Anterior cingulate cortex (tissue), 58 donors: ENCODE measurements at places on chromosomes 7 and 10.

GRCh38 chr7:96361116-96361857 lies 39.4 kb upstream of the SLC25A13 start:
- DNase-seq, result no peak

DNA sequence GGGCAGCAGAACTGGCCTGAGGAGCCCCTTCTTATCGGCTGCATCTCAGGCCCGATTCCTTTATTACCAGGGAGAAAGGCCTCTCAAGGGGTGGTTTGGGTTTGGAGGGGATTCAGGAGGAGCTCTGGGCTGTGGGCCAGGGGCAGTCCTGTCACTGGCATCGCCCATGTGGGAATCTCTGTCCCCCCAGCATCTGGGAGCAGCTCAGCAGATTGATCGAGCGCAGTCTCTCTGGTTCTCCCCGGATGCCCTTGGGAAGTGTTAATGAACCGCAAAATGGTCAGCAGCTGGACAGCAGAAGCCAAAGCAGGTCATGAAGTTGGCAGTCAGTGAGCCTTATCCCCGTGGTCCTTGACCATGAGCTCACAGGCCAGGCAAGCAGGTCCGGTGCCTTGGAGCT lies 104.4 kb upstream of the ANLN start:
- no peak for DNase-seq

GRCh38 chr7:142919656-142920055 lies 13.9 kb downstream of the TRPV5 start:
- no peak for DNase-seq

DNA sequence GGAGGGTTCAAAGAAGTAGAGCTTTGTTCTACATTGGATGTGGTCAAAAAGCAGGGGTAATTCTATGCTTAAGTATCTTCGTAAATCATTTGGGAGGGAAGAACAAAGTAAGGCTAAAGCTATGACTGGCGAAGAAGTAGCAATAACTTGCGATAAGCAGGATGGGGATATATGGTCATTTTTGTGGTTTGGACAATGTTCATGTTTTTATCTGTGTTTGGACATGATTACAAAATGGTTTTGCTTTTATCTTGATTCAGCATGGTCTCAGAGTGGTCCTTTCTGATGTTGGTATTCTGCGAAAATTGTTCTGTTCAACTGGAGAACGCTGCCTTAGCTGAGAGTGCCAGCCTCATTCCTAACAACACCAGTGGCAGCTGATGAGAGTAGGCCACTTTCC lies 208.8 kb downstream of the SEMA3A start:
- no peak for DNase-seq

- no peak for DNase-seq
Observed at GRCh38 chr10:17836942-17837341, 27.8 kb downstream of the MRC1 start.

- DNase-seq, result no peak
Observed at GRCh38 chr7:381211-382042, 91.5 kb downstream of the FOXL3 start.
